Ascending aorta (tissue), 2 donors: ENCODE measurements at places on chromosomes 3 and 15. TPM values are rescaled to one million over a fixed set of nuclear protein-coding genes. Genes with fewer than 3 reads are reported as not detected.

Gene ECE2
- total RNA-seq: not detected

Gene IFT122
- 51.1 TPM for total RNA-seq

Gene MAP1A
- total RNA-seq: 19.9 TPM

Gene SRPRB
- 16.1 TPM for total RNA-seq

Gene MB21D2
- 0.11 TPM for total RNA-seq

Gene NMB
- total RNA-seq: 18.8 TPM

Gene PLOD2
- total RNA-seq: 41.3 TPM

Gene NTRK3
- total RNA-seq: 52.7 TPM

Gene CHL1
- total RNA-seq: 0.53 TPM

Gene PLA2G4D
- not detected for total RNA-seq

Gene SIDT1
- total RNA-seq: not detected

Gene ATP10A
- total RNA-seq: 26.7 TPM

Gene C2CD4A
- total RNA-seq: not detected

Gene WNT7A
- not detected for total RNA-seq

Gene ERICH6
- total RNA-seq: not detected

Gene TUSC7
- total RNA-seq: not detected

Gene CCR3
- total RNA-seq: not detected

Gene CFAP100
- not detected for total RNA-seq

Gene MUC13
- not detected for total RNA-seq

Gene TRMT10C
- total RNA-seq: 5.9 TPM
